ENCODE measurements at places on chromosomes 1 and 21. TPM values are rescaled to one million over a fixed set of nuclear protein-coding genes. Genes with fewer than 3 reads are reported as not detected.

DNA sequence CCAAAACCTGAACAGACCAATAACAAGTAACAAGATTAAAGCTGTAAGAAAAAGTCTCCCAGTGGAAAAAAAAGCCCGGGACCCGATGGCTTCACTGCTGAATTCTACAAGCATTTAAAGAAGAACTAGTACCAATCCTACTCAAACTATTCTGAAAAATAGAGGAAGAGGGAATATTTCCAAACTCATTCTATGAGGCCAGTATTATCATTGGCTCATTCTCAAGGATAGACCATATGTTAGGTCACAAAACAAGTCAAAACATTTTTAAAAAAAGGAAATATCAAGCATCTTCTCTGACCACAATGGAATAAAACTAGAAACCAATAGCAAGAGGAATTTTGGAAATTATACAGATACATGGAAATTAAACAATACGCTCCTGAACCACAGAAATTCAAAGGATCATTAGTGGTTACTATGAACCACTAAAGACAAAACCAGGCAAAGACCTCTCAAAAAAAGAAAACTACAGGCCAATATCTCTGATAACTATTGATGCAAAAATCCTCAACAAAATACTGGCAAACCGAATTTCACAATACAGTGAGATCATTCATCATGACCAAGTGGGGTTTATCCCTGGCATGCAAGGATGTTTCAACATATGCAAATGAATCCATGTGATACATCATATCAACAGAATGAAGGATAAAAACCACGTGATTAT lies 13.9 kb upstream of the IL20 start:
- no peaks in the 10 kb centered on the region for H3K36me3 ChIP-seq
- no peaks in the 10 kb centered on the region for H3K27me3 ChIP-seq
- DNase-seq, result no peak
- no peak overlapping the region for H3K27ac ChIP-seq
- no peaks in the 10 kb centered on the region for H3K4me1 ChIP-seq

DNA sequence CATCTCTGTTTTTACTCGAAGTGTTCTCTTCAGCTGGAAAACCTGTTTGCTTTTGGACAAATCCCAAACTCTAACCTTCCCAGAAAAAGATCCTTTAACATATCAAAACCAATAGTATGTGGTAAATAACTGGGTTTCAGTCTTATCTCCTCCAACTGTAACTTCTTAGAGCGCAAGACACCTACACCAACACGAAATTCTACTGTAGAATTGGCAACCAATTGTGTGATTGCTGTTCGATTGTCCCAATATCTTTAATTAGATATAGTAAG lies 5.8 kb upstream of the MPZL1 start:
- peak overlapping the region; percentile 85 for H3K27ac ChIP-seq
- peaks cover 20% of the 10 kb centered on the region for H3K4me1 ChIP-seq

- no peaks in the 10 kb centered on the region for H3K36me3 ChIP-seq
- H3K4me1 ChIP-seq, result no peaks in the 10 kb centered on the region
- H3K27ac ChIP-seq, result no peak overlapping the region
- H3K27me3 ChIP-seq, result no peaks in the 10 kb centered on the region
Observed at GRCh38 chr1:165508291-165508690, 35.5 kb upstream of the LRRC52 start.

GRCh38 chr1:219917851-219918466 lies 10.4 kb downstream of the SLC30A10 start:
- H3K4me3 ChIP-seq, result no peak overlapping the region
- no peaks in the 10 kb centered on the region for H3K36me3 ChIP-seq
- no peak for DNase-seq
- no peaks in the 10 kb centered on the region for H3K4me1 ChIP-seq
- H3K27ac ChIP-seq, result no peak overlapping the region

GRCh38 chr1:162997499-162998285 lies 71.5 kb upstream of the RGS4 start:
- no peaks in the 10 kb centered on the region for H3K4me1 ChIP-seq
- no peaks in the 10 kb centered on the region for H3K27me3 ChIP-seq
- no peak overlapping the region for H3K4me3 ChIP-seq
- no peak overlapping the region for H3K27ac ChIP-seq
- no peaks in the 10 kb centered on the region for H3K36me3 ChIP-seq
- DNase-seq, result no peak

DNA sequence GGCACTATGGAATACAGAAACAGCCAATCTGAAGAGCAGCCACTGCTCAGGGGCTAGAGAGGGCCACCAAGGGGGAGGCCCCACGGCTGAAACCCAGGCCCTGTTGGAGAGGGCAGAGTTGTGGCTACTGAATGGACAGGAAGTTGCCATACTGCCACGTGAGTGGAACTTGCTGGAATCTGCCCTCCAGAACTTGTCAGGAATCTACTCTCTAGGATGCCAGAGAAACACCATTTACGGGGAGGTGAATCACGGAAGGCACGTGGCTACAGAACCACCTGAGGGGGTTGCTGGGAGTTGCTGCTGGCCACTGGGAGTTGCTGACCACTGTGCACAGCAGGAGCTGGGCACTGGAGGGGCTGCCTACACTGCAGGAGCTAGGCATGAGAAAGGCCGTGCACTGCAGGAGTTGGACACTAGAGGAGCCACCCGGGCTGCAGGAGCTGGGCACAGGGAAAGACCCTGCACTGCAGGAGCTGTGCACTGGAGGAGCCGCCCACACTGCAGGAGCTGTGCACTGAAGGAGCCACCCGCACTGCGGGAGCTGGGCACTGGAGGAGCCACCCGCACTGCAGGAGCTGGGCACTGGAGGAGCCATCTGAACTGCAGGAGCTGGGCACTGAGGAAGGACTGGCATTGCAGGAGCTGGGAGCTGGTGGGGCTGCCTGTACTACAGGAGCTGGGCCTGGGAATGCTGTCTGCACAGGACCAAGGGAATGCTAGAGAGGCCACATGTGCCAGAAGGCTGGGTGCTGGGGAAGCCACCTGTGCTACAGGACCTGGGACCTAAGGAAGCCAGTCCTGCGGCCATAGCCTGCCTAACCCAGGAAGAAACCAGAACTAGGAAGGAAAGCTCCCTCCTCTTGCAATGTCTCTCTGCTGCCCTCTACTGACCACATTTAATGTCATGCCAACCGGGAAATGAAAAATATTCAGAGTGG lies 343.4 kb downstream of the MATN1 start:
- DNase-seq, result no peak
- H3K36me3 ChIP-seq, result no peaks in the 10 kb centered on the region
- peaks cover 22% of the 10 kb centered on the region for H3K4me1 ChIP-seq
- H3K4me3 ChIP-seq, result no peak overlapping the region
- H3K27me3 ChIP-seq, result no peaks in the 10 kb centered on the region

GRCh38 chr1:94544706-94545490 lies 3.3 kb upstream of the F3 start:
- no peak overlapping the region for H3K4me3 ChIP-seq
- peak overlapping the region; percentile 51 for H3K27ac ChIP-seq

DNA sequence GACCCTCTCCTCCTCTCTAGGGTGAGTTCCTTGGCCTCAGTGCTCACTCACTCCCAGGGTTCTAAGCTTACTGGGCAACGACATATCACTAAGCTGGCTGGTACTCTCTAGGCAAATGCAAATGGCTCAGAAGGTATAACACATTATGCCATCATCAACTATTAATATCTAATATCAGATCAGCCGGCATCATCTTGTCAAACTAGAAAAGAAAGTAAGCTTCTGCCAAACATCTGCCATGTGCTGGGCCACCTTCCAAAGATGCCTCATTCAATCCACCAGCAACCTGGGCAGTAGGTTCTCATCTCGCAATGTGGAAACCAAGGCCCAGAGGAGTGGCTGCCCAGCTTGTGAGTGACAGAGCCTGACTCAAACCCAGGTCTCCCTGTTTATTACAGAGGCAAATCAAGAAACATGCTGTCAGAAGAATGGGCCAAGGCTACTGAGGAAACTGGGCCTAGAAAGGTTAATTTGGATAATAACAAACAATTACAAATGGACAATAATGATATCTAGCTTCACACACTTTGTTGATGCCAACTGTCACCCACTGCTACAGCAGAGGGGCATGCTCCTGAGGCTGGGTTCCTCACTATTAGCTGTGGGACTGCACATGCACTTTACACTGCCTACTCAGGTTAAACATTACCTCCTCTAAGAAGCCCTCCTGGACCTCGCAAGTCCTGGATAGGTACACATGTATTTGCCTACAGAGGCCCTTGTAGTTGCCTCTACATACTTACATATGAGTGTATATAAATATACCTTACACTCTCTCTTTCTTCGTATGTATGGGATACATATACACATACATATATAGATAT lies 183.3 kb upstream of the JUN start:
- no peak overlapping the region for H3K27ac ChIP-seq
- DNase-seq, result no peak
- no peaks in the 10 kb centered on the region for H3K27me3 ChIP-seq
- no peak overlapping the region for H3K4me3 ChIP-seq
- H3K36me3 ChIP-seq, result no peaks in the 10 kb centered on the region

DNA sequence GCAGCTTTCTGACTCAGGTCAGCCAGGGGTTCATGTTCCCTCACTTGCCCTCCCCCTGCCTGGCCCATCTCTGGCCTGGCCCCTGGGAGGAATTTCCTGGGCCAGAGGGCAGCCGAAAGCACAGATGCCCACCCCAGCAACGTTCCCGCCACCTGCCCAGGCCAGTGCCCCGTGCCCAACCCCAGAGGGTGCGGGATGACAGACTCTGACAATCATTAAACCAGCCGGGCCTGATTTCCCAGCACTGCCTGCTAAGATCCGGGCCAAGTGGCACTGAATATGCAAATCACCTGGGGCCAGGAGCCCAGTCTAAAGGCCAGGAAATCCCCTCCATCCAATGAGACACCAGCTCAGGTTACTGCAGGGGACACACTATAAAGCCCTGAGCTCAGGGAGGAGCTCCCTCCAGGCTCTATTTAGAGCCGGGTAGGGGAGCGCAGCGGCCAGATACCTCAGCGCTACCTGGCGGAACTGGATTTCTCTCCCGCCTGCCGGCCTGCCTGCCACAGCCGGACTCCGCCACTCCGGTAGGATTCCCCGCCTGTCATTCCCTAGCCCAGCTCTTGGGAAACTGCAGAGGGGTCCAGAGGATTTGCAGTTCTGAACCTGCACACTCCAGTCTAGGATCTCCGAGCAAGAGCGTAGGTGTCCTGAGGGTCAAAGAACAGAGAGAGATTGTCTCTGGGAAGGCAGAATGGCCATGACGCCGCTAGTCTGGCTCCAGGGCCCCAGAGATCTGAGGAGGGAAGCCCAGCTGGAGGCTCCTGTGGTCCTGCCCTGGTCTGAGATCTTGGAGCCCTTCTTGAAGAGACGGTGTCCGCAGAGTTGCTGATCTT lies at the start of gene ELF3:
ELF3 (plus strand) TSS at position 408 of the 836 bp plus-strand sequence. CDS start 550 bp downstream, outside the sequence.
- peak within 1 kb of the TSS; percentile 27 for H3K4me3 ChIP-seq
- H3K27ac ChIP-seq, result peak within 1 kb of the TSS; percentile 54
- no peaks in the 10 kb centered on the region for H3K36me3 ChIP-seq
- H3K27me3 ChIP-seq, result no peaks in the 10 kb centered on the region
- peaks cover 28% of the 10 kb centered on the region for H3K4me1 ChIP-seq
- no peak for DNase-seq

- no peaks in the 10 kb centered on the region for H3K27me3 ChIP-seq
- DNase-seq, result no peak
- no peak overlapping the region for H3K27ac ChIP-seq
- no peak overlapping the region for H3K4me3 ChIP-seq
- peaks cover 76% of the 10 kb centered on the region for H3K4me1 ChIP-seq
Observed at GRCh38 chr1:42319871-42320484, 15.1 kb downstream of the FOXJ3 start.

DNA sequence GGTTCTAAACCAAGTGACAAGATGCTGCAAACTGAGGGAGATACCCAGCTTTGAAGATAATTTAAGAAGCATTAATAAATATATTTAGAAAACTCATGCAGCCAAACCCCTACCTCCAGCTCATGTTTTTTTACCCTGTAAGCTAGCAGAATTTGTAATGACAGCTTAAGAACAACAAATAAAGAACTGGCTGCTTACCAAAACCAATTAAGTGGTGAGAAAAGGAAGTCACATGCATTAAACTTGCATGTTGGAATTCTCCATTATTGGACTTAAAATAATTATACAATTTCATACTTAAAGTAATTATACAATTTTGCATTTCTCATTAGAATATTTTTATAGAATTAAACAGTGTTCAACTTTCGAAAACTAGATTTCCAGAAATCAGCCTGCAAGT lies 75.6 kb upstream of the CNIH3 start:
- peaks cover 5% of the 10 kb centered on the region for H3K4me1 ChIP-seq
- no peak for DNase-seq
- no peaks in the 10 kb centered on the region for H3K36me3 ChIP-seq
- H3K4me3 ChIP-seq, result no peak overlapping the region

- H3K27me3 ChIP-seq, result no peaks in the 10 kb centered on the region
- no peak overlapping the region for H3K27ac ChIP-seq
- DNase-seq, result no peak
- no peaks in the 10 kb centered on the region for H3K4me1 ChIP-seq
- no peaks in the 10 kb centered on the region for H3K36me3 ChIP-seq
- H3K4me3 ChIP-seq, result no peak overlapping the region
Observed at GRCh38 chr1:34970829-34971228, 14.3 kb downstream of the TMEM35B start.

GRCh38 chr1:204343802-204344201 lies 15.9 kb downstream of the PLEKHA6 start:
- H3K4me1 ChIP-seq, result peaks cover 15% of the 10 kb centered on the region
- no peak overlapping the region for H3K27ac ChIP-seq
- no peak overlapping the region for H3K4me3 ChIP-seq
- no peaks in the 10 kb centered on the region for H3K27me3 ChIP-seq

DNA sequence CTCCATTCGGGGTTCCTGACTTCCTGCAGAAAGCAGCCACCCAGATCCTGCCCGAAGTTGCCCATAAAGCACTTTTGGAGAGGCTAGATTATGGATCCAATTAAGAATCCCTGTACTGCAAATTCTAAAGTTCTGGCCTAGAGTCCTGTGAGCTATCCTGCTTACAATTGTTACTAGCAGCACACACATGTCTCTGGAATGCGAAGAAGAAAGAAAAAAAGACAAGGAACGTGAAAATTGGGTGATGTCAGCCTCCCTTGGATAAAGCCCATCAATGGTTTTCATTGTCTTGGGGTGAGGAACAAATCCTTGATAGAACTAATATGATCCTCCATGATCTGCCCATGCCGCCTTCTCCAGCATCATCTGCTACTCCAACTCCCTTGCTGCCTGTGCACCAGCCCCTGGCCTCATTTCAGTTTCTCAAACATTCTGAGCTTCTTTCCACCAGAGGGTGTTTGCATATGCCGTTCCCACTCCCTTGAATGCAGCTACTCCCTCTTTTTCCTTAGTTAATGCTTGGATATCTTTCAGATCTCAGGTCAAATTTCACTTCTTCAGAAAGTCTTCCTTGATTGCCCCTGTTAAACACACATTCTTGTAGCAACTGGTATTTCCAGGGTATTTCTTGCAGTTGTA lies 94.0 kb downstream of the ST6GALNAC5 start:
- no peak overlapping the region for H3K4me3 ChIP-seq
- H3K4me1 ChIP-seq, result no peaks in the 10 kb centered on the region
- no peaks in the 10 kb centered on the region for H3K27me3 ChIP-seq
- no peaks in the 10 kb centered on the region for H3K36me3 ChIP-seq

- no peaks in the 10 kb centered on the region for H3K36me3 ChIP-seq
- no peak overlapping the region for H3K4me3 ChIP-seq
- H3K27me3 ChIP-seq, result no peaks in the 10 kb centered on the region
- peaks cover 12% of the 10 kb centered on the region for H3K4me1 ChIP-seq
- DNase-seq, result no peak
Observed at GRCh38 chr1:76615253-76616035, 251.8 kb upstream of the ST6GALNAC5 start.

GRCh38 chr1:38029685-38030511 lies 16.7 kb downstream of the POU3F1 start:
- peak overlapping the region; percentile 53 for H3K27ac ChIP-seq
- peaks cover 35% of the 10 kb centered on the region for H3K4me1 ChIP-seq
- no peaks in the 10 kb centered on the region for H3K36me3 ChIP-seq
- H3K4me3 ChIP-seq, result no peak overlapping the region
- no peak for DNase-seq
- no peaks in the 10 kb centered on the region for H3K27me3 ChIP-seq

Gene GABPA
- 23.3 TPM for total RNA-seq

Gene ERICH3
- 0.49 TPM for total RNA-seq

Gene LCE6A
- total RNA-seq, result not detected

Gene SYF2
- total RNA-seq, result 28.7 TPM
